ENCODE measurements at places on chromosomes 5 and 9. TPM values are rescaled to one million over a fixed set of nuclear protein-coding genes. Genes with fewer than 3 reads are reported as not detected.
A peak's percentile ranks its signal among the peaks of the same experiment; 100 is the strongest.

The TMEFF1 gene
- not detected for total RNA-seq

DNA sequence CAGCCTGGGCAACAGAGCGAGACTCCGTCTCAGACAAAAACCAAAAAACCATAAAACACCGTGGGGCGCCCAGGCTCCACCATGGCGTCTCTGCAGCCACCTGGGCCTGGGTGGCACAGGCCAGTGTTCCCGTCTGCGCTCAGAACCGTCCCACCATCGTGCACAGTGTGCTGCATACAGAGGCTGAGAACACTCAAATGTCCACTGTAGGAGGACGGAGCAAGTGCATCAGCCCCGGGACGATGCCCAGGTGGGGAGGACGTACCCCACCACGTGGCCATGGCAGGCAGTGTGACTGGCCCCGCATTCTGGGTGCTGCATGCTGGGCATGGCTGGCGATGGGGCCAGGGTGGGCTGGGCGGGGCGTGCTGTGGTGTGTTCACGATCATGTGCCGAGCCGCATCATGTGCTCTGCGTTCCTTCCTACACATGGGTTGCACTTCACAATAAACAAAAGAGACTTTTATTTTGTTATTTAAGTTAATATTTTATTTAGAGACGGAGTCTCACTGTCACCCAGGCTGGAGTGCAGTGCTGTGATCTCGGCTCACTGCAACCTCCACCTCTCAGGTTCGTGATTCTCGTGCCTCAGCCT lies 37.8 kb downstream of the EXD3 start:
- H3K27ac ChIP-seq = no peak overlapping the region
- no peaks in the 10 kb centered on the region for H3K27me3 ChIP-seq
- H3K4me3 ChIP-seq = no peak overlapping the region

- H3K27me3 ChIP-seq = peaks cover 31% of the 10 kb centered on the region
- DNase-seq = no peak
- H3K27ac ChIP-seq = peak within 1 kb of the TSS; percentile 51
Measured at GRCh38 chr5:84384604-84385575, at the start of gene EDIL3. Gene EDIL3 (minus strand): TSS chr5:84384880. CDS start chr5:84384374, 506 bp downstream.

GRCh38 chr5:109833946-109834345 lies 144.2 kb downstream of the MAN2A1 start:
- H3K27me3 ChIP-seq = no peaks in the 10 kb centered on the region
- no peak overlapping the region for H3K4me3 ChIP-seq
- H3K27ac ChIP-seq = no peak overlapping the region
- no peaks in the 10 kb centered on the region for H3K4me1 ChIP-seq

DNA sequence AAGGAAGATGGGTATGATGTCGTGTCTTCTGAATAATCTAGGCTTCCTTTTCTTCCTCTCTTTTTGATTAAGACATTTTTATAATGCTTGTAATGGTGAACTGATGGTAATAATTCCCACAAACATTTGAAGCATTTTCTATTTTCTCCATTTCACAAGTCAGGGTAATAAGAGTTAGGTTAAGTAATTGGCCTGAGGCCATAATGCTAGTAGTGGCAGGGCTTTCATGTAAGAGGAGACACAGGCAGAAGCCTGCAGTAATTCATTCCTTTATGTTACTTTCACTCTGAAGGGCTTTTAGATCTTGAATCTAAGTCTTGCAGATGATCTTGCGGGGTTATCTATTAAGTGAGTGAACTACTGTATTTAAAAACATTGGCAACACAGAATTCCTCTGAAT lies 374.9 kb downstream of the MAT2B start:
- no peaks in the 10 kb centered on the region for H3K36me3 ChIP-seq
- DNase-seq = no peak
- H3K27me3 ChIP-seq = no peaks in the 10 kb centered on the region
- H3K4me3 ChIP-seq = no peak overlapping the region
- H3K4me1 ChIP-seq = no peaks in the 10 kb centered on the region
- H3K27ac ChIP-seq = no peak overlapping the region

The OR1L4 gene
- total RNA-seq = not detected

All from suprapubic skin (tissue), 4 donors.